ENCODE measurements at places on chromosomes 16 and 17.

- no peak for DNase-seq
Measured at GRCh38 chr17:20235747-20236146, 226.6 kb downstream of the SPECC1 start.

DNA sequence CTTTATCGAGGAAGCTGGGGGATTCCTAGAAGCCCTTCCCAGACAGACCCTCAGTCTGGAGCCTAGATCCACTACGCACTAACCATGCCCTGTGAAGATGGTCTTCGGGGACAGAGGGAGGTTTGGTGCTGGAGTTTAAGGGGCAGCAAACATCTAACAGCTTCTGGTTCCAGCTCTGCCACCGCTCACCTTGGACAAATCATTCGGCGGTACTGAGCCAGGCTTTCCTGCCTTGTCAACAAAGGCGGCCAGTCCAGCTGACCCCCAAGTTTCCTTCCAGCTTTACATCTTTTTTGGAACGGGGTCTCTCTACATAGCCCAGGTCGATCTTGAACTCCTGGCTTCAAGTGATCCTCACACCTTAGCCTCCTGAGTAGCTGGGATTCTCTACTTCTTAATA, 369 bp upstream of the GJD3 start:
- DNase-seq, result no peak

GRCh38 chr16:23692190-23692837, 13.6 kb downstream of the PLK1 start:
- DNase-seq, result no peak

- no peak for DNase-seq
Measured at GRCh38 chr16:67758006-67758405, 38.9 kb upstream of the GFOD2 start.

DNA sequence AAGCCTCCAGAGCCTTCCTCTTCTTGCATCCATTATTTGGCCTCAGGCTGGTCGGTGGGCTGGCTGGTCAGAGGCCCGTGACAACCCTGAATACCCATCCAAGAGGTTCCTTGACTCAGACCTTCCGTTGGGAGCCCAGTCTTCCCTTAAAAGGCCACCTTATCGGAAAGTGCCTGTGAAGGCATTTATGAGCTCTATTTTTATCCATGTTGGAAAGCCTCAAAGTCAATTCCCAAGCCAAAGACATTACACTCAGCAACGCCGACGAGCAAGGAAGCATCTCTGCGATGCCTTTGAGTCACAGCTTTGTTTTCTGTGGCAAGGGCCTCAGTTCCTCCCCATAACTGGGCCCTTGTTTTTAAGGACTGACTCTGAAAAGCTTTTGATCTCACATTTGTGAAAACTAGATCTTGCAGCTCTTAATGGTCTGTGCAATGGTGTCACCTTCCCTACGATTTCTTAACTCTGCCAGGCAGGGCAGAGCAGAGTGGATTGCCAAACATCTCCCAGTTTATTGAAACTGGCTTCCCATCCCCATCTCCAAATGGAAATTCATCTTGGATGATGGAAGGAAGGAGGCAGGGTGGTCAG, 13.3 kb upstream of the SPOP start:
- no peak for DNase-seq

- DNase-seq, result no peak
Measured at GRCh38 chr17:35023538-35023937, 40.0 kb downstream of the RFFL start.

DNA sequence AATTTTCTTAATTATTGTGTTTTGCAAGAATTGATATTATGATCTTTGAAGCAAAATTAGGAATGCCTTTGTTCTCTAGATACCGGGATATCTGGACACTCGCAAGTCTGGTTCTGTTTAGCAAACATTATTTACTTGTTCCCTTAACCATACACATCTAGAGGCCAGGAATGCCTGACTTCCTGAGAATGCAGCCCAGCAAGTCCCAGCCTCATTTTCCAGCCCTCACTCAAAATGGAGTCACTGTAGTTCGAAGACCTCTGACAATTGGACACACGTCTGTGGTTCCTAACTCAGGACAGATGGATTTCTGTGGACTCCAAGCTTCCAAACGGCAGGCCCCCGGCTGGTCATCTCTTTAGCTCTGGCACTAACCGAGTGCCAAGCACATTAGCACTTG, 355.4 kb upstream of the RBFOX1 start:
- no peak for DNase-seq

DNA sequence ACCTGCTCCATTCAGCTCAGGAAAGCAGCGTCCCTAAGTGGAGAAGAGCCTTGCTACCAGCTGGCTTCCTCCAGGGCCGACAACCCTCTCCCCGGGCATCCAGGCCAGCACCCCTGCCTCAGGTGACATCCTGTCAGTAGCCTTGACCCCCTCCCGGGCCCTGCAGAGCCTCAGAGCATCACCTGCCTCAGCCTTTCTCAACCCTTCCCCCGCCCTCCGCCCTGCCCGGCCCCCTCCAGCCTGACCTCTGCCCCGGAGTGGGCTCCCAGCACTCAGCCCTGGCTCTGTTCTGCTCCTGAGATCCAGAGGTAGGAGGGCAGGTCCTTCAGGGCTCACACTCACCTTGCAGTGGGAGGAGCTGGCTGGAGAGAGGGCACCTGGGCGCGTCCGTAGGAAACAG, 73.8 kb upstream of the METRNL start:
- DNase-seq, result no peak

GRCh38 chr17:27756467-27757371, 43.6 kb downstream of the NOS2 start:
- DNase-seq, result peak; percentile 10

GRCh38 chr16:12802048-12802447, 1.6 kb downstream of the CPPED1 start:
- no peak for DNase-seq

DNA sequence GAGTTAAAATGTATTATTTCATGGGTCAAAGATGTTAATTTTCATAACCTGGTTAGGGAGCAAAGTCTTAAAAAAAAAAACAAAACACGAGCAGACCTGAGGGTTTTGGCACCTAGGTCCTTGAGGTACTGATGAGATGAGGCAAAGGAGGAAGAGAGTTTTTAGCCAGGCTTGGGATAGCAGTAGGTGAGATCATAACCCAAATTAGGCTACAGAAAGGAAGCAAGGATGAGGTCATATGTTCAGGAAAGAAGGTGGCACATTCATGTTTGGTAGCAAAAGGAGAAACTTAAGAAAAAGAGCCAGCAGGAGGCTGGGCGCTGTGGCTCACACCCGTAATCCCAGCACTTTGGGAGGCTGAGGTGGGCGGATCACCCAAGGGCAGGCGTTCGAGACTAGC, 2.8 kb downstream of the ATXN1L start:
- DNase-seq, result no peak

DNA sequence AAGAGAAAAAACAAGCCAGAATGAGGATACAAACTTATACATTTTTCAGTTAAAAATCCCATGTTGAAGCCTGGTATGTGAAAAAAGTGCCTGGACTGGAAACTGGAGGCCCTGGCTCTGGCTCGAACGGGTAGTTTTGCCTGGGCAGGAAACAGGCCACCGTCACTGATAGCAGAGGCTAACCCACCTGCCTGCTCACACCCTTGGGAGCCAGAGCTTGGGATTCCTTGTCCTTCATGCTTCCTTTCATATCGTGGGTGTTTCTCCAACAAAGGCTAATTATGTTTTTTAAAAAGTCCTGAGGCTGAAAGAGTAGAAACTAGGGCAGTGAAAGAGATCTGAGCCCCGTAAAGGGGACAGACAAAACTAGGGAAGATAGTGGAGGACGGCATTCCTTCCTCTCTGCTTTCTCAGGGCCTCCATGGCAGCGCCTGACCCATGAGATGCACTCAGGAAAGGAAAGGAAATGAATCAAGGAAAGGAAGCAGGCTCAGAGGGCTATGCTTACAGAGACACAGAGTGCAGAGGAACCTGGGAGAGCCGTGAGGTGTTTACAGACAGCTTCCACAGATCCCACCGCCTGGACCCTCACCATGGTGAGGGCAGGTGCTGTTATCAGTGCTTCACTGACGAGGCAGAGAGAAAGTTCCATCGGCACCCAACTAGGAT, 138.1 kb downstream of the PARN start:
- no peak for DNase-seq

GRCh38 chr16:21338537-21339268, 60.6 kb upstream of the CRYM start:
- DNase-seq, result no peak

DNA sequence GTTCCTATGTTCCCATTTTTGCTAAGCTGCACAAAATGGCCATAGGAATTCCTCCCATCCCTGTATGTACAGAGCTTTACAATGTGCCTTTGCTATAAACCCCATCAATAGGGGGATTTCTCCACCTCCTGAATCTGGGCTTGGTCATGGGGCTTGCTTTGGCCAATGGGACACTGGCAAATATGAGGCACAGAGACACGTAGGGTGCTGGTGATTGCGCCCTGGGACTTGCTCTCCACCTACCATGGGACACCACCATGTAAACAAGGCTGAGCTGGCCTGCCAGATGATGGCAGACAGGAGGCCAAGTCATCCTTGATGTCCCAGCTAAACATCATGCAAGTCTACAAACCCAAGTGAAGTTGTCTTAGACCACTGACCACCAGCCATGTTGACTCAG, 15.3 kb upstream of the ALDH3A1 start:
- DNase-seq, result no peak

GRCh38 chr17:32912218-32912897, 15.6 kb upstream of the TMEM98 start:
- DNase-seq, result no peak

- DNase-seq, result no peak
Measured at GRCh38 chr17:46027976-46028325, 28.9 kb downstream of the STH start.

DNA sequence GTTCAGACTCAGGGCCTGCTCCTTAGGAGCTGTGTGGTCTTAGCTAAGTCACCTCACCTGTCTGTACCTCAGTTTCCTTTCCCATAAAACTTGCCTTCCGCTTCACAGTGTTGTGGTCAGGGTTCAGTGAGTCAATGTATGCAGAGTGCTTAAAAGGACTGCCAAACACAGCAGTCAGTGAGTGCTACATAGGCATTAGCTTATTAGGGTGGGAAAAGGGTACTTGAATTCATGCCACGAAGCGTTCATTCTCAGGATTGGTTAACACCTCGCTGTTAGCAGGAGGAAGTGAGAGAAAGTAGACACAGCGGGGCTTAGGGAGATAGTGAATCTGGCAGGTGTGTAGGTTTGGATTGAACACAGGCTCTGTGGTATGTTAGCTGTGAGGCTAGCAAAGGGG, 155.2 kb downstream of the SHISA9 start:
- DNase-seq, result no peak

DNA sequence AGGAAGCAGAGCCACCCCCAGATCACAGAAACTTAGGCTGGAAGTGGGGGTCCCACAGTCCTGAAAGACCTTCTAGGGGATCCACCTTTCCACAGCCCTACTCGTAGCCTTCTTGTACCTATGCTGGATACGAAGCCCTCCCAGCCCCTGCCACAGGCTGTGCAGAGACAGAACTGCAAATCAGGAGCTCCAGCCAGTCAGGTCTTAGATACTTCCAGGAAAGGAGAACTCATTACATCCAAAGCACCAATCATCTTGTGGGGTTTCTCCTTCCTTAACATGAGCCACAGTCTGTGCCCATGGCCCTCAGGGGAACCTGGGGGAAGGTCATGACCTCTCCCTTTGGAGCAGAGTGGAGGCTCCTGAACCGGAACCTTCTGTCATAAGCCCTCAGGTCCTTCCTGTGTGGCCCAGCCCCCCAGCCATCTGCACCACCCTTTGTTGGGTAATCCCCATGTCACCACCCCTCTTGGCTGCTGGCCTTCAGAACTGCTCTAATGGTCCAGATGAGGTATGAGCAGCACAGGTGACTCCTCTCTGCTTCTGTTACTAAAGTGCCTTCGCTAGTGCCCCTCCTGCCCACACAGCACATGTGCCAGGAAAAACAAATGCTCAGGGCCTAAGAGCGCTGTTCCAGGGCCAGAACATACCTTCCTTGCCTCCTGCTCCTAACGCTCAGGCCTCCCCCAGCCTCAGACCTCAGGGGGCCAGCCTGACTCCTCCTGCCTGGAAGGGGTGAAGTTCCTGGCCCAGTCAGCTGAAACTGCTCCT, 14.6 kb downstream of the SRCIN1 start:
- no peak for DNase-seq

GRCh38 chr16:88651276-88651988, 579 bp upstream of the CYBA start:
- peak; percentile 3 for DNase-seq

All from NCI-H1105 treated with DMSO at 0.1 percent for 48 hours (cell line).